Epithelial cell of prostate (primary cell): ENCODE measurements at places on chromosomes 11 and 22.

- DNase-seq: no peak
Observed at GRCh38 chr11:3989921-3990290, 104.7 kb upstream of the RRM1 start.

DNA sequence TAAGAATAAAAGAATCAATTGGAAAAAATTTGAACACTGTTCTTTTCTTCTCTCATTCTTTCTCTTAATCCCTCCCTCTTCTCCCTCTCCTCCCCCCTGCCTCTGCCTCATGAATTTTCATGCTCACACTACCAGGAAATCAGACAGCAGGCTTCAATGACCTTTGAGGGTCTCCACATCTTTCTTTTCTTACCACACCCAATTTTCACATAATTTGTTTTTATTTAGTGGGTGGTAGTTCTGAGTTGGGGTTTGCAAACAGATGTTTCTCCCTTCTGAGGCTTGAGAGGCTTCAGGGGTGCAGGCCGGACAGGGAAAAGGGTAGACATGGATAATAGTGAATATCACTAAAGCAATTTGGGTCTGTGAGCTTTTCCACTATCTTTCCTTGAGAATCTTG is 95.5 kb downstream of the SPATA19 start:
- no peak for DNase-seq

DNA sequence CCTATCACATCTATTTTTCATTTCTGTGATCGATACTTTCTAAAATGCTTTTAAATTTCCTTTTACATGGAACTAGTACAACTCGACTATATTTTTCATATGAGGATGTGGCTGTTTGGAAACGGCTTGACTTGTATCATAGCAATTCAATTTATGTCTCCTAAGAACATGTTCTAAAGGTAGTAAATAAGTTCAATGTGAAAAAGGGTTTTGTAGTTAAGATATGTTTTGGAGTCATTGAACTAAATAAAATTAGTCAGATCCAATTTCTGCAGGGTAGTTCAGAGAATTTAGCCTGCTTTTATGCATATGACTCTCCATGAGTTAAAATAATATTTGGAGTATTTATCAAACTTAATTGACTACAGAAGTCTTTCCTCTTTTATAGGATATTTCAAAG is 1121.4 kb downstream of the LRRC4C start:
- no peak for DNase-seq

GRCh38 chr11:34601085-34601444 is 19.8 kb upstream of the EHF start:
- DNase-seq: no peak

DNA sequence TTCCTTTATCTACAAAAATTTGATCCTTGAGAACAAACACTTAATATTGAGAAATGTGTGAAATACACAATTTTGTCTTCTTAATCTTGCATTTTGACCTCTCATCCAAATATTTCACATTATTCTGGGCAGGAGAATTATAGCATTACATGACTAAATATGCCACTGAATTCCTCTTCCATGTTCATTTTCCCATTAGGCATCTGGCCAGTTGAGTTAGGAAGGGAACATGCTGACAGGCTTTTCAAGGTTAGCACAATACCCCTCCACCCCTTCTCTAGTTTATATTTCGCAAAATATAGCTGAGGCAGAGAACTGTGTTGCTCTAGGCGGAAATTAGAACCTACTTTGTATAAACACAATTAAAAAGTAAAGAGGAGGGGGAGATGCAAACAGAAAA is 271.7 kb upstream of the ZC3H12C start:
- DNase-seq: no peak

DNA sequence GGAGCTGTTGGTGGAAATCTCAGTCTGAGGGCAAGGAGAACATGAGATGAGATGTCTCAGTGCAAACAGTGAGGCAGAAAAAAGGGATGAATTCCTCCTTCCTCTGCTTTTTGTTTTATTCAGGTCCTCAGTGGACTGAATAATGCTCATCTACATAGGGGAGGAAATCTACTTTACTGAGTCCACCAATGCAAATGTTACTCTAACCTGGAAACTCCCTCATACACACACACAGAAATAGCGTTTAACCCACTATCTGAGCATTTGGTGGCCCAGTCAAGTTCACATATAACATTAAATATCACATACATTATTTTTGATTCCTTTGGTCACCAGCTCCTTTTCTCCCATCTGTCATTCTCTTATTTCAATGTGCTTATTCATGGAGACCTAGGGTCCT is 418.8 kb downstream of the TMEM135 start:
- no peak for DNase-seq

- no peak for DNase-seq
Observed at GRCh38 chr11:43269254-43269918, 42.4 kb upstream of the API5 start.

- DNase-seq: no peak
Observed at GRCh38 chr22:34886391-34886790, 179.6 kb upstream of the ISX start.

GRCh38 chr11:60918939-60919265 is 4.9 kb downstream of the TMEM109 start:
- DNase-seq: no peak

GRCh38 chr11:96967616-96968015 is 577.8 kb downstream of the JRKL start:
- no peak for DNase-seq

- no peak for DNase-seq
Observed at GRCh38 chr11:8658321-8659057, 24.0 kb downstream of the TRIM66 start.

DNA sequence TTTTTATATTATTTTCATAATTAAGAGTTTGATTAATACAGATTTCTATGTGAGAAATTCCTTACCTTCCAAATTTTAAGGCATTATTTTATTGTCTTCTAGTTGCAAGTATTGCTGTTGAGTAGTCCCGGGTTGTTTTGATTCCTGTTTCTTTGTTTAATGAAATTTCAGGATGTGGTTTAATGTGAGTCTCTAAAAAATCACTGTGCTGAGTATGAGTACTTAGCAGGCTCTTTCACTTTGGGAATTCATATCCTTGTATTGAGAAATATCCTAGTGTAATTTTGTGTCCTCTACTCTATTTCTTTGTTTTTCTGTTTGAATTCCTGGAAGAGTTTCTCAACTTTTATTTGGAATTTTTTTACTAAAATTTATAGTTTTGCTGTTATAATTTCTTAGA is 113.2 kb downstream of the TMEM135 start:
- no peak for DNase-seq

DNA sequence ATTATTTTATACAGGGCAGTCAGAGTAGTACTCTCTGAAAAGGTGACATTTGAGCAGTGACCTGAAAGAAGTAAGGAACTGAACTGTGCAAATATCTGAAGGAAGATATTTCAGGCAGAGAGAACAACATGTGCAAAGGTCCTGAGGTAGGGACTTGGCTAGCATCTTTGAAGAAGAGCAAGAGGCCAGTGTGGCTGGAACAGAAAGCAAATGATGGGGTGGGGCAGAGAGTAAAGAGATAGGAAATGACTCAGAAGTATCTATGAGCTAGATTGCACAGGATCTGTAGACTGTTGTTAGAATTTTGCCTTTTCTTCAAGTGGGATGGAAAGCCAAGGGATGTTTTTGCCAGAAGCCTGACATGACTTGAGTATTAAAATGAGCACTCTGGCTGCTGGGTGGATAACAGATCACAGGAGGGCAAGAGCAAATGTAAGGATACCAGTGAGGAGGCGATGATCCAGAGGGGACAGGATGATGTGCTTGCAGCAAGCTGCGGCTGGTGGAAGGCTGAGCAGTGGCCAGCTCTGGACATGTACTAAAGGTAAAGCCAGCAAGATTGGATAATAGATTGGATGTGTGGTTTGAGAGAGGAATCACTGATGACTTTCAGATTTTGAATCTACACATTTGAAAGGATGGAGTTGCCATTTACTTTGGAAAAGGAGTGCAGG is 33.2 kb upstream of the TTC12 start:
- no peak for DNase-seq

- DNase-seq: no peak
Observed at GRCh38 chr11:131229221-131229620, 141.2 kb upstream of the NTM start.

GRCh38 chr22:19404676-19405075 is 26.9 kb downstream of the HIRA start:
- DNase-seq: no peak

- no peak for DNase-seq
Observed at GRCh38 chr11:1354125-1354938, 35.4 kb upstream of the BRSK2 start.

- DNase-seq: no peak
Observed at GRCh38 chr11:2146051-2146450, 6.9 kb upstream of the IGF2 start.

DNA sequence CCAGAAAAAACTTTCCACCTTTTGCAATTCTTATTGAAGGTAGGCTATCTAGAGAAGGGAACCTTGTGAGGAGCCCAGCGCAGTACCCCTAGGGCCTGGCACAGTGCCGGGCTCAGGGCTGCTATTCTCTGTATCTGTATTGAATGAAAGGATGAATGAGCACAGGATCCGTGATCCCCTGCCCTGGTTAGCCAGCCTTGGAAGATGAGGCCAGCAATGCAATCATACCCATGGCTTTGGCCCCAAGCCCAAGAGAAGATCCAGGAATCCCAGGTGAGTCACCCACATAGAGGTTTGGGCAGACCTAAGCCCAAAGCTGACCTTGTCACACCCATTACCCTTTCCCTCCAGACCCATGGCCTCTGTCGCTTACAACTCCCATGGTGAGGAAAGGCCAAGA is 92.5 kb upstream of the CD82 start:
- DNase-seq: no peak
